ENCODE measurements at places on chromosomes 16 and 17.

DNA sequence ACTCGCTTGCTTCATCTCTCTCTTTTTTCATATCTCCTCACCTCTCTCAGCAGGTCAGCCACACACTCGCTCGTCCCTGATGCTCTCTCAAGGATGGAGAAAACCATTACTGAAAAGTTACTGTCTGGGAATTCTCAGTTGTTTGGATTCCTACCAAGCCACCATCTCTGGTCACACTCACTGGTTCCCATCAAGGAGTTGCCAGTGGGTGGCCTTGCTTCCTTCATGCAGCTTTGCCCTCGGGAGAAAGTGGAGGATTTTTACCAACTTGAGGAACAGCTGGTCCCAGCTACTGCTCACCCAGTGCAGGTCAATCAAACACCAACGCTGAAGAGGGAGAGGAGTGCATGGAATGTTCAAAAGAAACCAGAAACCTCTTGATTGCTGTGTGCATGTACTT lies 25.3 kb downstream of the MEOX1 start:
- DNase-seq: no peak

DNA sequence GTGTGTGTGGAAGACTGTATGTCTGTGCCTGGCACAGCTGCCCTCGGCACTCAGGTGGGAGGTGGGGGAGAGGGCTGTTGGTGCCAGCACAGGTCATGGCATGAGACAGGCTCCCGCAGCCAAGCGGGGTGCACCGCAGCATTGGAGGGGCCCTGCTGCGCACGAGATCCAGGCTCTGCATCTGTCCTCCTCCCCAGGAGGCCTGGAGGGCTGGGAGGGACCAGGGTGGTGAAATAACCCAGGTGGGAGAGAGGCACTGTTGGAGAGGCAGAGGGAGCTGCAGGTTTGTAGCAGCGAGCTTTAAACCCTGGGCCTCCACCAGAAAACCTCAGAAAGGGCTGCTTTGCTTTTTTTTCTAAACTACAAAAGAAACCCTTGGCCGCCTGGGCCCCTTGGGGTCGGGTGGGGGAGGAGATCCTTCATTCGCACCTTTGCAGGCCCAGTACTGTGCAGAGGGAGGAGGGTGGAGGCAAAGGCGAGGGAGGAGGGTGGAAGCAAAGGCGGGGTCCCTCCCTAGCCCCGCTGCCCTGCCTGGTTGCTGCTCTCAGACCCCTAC lies 241.7 kb downstream of the SEC14L1 start:
- no peak for DNase-seq

- DNase-seq: no peak
Observed at GRCh38 chr17:49258394-49258793, 27.8 kb upstream of the PHOSPHO1 start.

DNA sequence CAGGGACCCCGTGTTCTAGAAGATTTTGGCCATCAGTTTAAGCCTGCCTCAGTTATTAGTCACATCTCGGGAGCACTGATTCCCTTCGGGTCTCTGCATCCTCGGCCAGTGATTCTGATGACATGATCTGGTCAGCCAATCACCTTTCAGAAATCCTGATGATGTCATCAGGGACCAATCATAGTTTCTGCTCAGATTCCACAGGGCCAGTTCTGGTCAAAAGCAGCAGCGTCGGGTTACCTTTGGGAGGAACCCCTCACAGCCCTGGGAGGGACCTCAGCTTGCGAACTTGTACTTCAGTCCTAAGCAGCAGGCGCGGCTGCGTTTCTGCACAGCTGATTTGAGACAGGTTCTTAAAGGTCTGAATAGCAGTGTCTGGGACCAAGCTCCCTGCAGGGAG lies 13.9 kb downstream of the KDM8 start:
- DNase-seq: peak; percentile 76

- DNase-seq: peak; percentile 67
Observed at GRCh38 chr16:9047689-9048301, 43.6 kb upstream of the HAPSTR1 start.

GRCh38 chr16:28589930-28590329 lies 6.9 kb downstream of the SULT1A2 start:
- no peak for DNase-seq

DNA sequence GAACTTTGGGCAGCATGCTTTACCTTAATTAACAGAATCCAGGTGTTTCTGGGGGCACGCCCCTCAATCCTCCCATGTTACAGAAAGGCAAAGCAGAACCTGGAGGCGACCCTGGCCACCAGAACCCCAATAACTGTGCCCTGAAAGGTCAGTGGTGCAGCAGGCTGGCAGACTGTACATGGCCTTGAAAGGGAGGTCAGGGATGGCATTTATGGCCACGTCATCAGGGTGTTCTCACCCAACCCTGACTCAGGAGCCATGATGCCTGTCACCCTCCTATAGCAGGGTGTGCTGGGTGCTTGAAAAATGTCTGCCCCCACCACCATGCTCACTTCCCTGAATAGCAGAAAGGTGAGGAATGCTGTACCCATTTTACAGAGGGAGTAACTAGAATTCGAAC lies 177.7 kb downstream of the TMEM132E start:
- no peak for DNase-seq

Data from anterior cingulate cortex (tissue), 58 donors.